MCF 10A (cell line): ENCODE measurements at places on chromosomes 5 and 9. TPM values are rescaled to one million over a fixed set of nuclear protein-coding genes. Genes with fewer than 3 reads are reported as not detected.

GRCh38 chr5:125584140-125584520, 837.7 kb upstream of the ZNF608 start:
- no peak for DNase-seq

DNA sequence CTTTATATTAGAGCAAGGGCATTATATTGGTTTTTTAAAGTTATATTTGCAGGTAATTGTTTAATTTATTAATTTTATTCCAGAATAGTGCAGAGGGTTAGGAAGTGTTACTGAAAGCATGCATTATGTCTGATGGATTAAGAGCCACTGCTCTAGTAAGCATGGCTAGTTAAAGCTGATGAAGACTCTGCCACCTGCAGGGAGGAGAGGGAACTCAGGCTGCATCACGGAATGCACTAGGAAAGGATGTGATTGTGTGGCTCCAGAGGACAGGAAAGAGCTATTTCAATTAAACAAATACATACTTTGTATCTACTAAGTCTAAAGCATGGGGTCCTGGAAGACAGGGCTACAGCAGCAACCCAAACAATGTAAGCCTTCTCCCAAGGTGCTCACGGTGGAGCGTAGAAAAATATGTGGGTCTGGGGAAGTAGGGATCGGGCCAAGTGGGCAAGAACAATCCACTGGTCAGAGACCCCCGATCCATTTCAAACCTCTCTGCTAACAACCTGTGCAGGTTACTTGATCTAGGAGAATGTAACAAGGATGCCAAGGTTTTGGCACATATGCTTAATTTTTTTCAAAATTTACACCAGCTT, 15.3 kb upstream of the GRXCR2 start:
- peak; percentile 77 for DNase-seq

DNA sequence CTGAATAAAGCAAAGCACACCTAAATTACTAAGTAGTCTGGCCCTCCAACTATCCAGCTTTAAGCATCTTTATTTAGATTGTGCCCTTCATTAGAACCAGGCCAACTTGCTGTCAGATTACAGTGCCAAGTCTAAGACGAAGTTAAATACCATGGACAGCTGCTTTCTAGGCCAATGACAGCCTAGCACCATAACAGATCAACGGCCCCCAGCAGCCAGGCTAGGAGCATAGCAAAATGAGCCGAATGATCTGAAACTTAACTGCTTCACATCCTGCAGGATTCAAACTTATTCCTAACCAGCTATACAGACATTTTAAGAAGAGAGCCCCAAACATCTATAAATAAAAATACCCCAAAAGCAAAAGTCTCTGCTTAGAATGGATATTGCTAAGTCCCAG, 6.8 kb downstream of the SLC24A2 start:
- peak; percentile 31 for DNase-seq

DNA sequence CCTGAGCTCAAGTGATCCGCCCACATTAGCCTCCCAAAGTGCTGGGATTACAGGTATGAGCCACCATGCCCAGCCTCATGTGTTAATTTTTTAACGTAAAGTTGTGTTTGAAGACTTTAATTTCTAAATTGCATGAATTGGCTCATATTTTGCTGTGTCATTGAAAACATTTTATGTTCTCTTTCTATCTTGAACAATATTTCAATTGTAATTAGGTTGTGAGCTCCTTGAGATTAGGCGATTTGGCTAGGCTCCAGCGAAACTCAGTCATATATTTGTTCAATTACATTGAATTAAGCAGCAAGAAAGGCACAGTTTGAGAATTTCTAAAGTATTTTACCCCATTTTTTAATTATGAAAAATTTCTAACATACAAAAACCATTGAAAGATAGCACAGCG, 34.0 kb downstream of the GAPVD1 start:
- no peak for DNase-seq

- DNase-seq = peak; percentile 95
Measured at GRCh38 chr5:14574891-14575508, 6.6 kb upstream of the OTULINL start.

DNA sequence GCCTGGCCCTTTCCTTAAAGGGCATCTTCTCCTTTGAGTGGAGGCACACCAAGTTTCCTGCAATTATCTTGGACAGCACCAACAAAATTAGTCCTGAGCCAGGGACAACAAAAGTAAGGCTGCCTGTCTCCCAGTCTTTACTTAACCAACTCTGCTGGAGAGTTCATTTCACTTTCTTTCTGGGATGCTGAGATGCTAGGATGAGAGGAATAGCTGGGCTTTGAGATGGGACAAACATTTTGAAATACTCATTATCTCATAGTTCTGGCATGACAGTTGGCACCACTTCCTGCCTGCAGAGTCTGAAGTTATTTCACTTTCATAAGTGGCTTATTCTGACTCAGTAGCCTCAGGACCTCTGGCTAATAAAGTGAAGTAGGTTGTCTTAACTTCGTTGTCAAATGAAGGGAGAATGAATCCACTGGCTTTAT, 157.0 kb downstream of the C9orf152 start:
- DNase-seq = peak; percentile 94

DNA sequence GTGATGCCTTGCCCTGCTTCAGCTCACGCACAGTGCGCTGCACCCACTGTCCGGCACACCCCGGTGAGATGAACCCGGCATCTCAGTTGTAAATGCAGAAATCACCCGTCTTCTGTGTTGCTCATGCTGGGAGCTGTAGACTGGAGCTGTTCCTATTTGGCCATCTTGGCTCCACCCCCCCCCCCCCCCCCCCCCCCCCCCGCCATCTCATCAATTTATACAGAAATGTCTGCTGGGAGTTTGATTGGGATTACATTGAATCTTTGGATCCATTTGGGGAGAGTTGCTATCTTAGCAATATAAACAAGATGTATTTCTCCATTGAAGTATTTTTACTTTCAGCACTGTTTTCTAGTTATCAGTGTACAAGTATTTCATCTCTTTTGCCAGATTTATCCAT, 55.2 kb downstream of the RIC1 start:
- no peak for DNase-seq

DNA sequence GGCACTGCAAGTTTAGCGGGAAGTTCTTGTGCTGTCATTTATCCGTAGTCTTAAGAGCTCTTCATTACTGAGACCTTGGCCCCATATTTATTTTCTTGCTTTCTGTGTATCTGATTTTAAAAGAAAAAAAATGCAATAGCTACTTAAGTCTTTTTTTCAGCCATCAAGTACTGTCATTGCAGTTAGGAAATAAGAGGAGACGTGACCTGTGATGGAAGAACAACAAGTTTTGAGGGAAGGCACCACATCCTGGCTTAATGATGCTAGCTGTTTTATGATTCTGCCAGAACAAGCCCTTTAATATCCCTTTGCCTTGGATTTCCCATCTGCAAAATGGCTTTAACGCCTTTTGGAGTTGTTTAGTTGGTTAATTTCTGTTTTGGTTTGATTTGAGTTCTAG, 3.8 kb downstream of the RGMB start:
- no peak for DNase-seq

- peak; percentile 53 for DNase-seq
Measured at GRCh38 chr5:44774279-44774880, 34.4 kb upstream of the MRPS30 start.

- DNase-seq = no peak
Measured at GRCh38 chr5:95272316-95272929, 12.5 kb downstream of the MCTP1 start.

DNA sequence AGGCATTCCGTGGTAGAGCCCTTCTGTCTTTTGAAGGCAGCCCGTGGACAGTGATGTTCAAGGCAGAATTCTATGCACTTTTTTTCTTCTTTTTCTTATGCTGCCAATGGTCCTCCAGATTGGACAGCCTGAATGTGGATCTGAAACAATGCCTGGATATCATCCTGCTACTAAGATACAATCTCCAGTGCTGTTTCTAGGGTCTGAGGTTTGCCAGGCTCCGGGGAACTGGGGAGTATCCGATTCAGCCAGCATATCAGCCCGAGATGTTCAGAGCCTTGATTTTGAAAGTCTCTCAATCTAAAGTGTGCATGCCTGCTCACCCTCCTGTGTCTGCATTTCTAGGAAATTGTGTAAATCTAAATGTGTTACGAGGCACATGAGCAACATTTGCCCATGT, 103.8 kb upstream of the WWC1 start:
- DNase-seq = no peak

DNA sequence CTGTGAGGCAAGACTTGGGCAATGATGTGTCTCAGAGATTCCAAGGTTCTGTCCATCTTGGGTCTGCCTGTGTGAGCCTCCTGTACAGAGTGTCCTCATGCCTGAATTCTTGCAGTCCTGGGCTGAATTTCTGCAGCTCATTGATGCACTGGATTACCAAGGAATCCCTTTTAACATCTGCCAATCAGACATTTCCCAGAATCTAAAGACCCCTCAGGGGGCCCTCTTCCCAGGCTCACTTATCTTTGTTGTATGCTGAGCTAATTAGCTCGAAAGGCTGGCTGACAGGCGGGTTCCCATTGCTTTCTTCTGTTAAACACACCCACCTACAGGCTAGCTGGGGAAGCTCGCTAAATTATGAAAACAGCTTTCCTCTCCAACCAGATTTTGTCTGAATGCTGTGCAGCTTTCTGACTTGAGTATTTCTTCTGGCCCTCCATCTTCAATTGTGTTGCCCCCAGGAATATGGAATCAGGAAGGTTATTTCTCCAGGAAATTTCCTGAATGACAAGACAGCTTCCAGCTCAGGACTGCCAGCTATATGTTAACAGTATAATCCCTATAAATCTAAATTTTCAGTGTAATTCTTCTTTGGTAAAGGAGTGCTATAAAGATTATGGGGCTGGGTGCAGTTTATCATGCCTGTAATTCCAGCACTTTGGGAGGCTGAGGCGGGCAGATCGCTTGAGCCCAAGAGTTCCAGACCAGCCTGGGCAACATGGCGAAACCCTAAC, at the start of gene LIX1:
Gene LIX1, minus strand, starts transcription at position 91 of the 734 bp plus-strand sequence. Its CDS starts 35 bp downstream, at position 56.
- DNase-seq = peak; percentile 55

GRCh38 chr5:131932235-131932634, 13.2 kb downstream of the MEIKIN start:
- no peak for DNase-seq

- DNase-seq = no peak
Measured at GRCh38 chr5:168661593-168662485, 82.7 kb upstream of the PANK3 start.

GRCh38 chr5:140882591-140882899, 621 bp downstream of the PCDHA13 start:
- DNase-seq = peak; percentile 20

- DNase-seq = peak; percentile 4
Measured at GRCh38 chr9:17330097-17330496, 195.3 kb downstream of the CNTLN start.

GRCh38 chr5:28734396-28734795, 1696.0 kb upstream of the CDH9 start:
- DNase-seq = peak; percentile 38

GRCh38 chr9:126646162-126646561, 32.4 kb downstream of the LMX1B start:
- DNase-seq = no peak

The C5orf52 gene
- total RNA-seq = not detected in 2 replicates

The SPATA31A3 gene
- not detected in 2 replicates for total RNA-seq

The CDH12 gene
- not detected in 2 replicates for total RNA-seq

The KIF24 gene
- total RNA-seq = 3.3 and 3.5 TPM in 2 replicates

The TSSK1B gene
- total RNA-seq = 0.35 and 0.39 TPM in 2 replicates

The SLC34A3 gene
- total RNA-seq = not detected in 2 replicates

The MRRF gene
- total RNA-seq = 73.0 and 90.3 TPM in 2 replicates

The TSLP gene
- total RNA-seq = 5.1 and 6.4 TPM in 2 replicates

The FAM221B gene
- not detected in 2 replicates for total RNA-seq

The JMY gene
- 16.8 and 19.3 TPM in 2 replicates for total RNA-seq

The TNFSF15 gene
- 0.39 and 1.9 TPM in 2 replicates for total RNA-seq
